AG09319 (cell line): ENCODE measurements at places on chromosomes 5 and 9.
A peak's percentile ranks its signal among the peaks of the same experiment; 100 is the strongest.

DNA sequence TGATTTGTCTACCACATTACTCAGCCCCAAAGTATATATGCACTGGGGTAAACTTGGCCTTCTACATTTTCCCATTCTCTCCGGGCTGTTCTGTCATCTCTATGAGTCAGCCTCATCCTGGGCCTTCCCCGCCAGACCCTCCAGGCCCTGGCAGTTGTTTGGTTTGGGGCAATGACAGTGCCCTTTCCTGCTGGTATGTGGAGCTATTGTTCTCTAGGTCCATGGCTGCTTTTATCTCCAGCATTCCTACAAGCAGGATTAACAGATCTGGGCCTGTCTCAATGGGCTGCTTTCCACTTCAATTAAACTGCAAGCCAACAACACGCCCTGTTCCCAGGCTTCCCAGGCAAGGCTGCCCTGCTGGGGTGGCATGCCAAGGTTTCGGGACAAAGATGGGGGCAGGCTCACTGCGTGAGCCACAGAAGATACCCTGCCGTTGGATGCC, 136.4 kb downstream of the SLIT3 start:
- DNase-seq, result no peak

DNA sequence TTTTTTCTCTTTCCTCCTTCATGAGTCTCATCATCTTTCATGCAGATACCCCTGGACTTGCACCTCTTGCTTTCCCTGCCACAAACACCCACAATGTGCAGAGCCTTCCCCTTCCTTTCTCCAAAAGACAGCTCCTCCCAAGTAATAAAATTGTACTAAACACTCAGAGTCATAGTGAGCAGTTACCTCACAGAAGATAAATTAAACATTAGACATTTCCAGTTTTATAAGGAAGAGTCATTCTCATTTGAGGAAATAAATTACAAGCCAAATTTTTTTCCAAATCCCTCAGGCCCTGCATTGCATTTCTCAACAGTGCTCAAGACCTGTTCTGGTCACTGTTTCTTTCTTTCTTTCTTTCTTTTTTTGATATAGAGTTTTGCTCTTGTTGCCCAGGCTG, 131.5 kb downstream of the ATPSCKMT start:
- DNase-seq, result no peak

DNA sequence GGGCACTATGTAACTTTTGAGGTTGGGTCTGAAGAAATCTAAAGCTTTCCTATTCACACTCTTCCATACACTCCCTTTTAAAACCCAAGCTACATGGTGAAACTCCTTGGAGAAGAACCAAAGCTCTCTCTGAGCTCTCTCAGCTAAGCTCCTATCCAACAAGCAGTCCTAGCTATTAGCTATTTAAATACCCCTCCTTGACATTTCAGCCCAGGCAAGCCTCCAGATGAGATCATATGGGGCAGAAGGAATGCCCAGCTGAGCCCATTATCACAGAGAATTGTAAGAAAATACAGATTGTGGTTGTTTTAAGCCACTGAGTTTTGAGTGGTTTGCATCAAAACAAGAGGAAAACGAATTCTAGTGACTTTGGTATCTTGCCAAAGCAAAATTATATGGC, 15.2 kb downstream of the HSPB3 start:
- peak; percentile 73 for DNase-seq

DNA sequence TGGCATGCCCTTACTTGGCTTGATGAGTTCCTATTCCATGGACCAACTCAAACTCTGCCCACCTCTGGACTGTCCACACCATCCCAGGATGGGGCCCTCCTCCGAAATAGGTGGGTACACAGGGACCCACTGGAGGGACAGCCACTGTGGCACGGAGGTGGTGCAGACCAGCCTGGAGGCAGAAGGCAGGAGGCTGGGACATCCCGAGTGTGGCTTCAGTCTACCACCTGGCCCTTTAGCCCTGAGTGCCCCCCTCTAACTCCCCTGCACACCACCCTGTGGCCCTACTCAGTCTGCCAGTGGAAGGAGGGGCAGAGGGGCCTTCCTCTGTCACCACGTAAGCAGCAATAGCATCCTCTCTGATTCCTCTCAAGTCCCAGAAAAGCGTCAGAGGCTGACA, 3.7 kb downstream of the IL3 start:
- DNase-seq, result no peak

DNA sequence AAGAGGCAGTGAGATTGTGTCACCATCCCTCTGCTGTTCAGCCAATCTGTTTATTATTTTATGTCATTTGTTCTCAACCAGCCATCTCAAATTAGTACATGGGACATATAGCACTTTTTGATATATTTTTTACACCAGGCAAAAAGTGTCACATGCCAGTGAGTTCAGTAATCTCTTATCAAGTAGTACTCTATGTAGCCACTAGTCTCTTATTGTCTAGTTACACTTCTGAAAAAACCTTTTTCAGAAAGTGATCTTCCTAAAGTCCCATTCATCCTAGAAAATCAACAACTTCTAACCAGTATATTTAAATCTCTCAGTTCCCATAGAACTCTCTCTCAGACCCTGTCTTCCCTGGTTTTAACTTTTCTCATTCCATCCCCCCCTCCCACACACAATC, 321.6 kb downstream of the FBXL17 start:
- DNase-seq, result no peak

- no peak for DNase-seq
Observed at GRCh38 chr5:138338411-138339090, 485 bp downstream of the FAM53C start.

DNA sequence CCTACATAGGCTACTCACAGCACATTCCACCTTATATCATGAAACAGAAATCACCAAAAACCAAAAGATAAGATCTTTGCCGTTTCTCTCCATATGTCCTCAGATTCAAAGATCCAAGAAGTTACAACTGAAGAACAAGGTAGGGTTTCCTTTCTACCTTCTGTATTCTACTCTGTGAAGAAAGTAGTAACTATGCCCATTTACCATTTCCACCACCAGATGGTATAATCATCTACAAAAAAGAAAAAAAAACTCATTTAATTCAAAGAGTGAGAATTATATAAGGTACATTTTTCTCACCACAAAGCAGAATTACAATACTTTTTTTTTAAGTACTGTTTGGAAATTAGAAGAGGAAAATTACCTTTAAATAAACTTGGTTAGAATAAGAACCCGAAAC, 172.6 kb upstream of the PTGER4 start:
- no peak for DNase-seq

DNA sequence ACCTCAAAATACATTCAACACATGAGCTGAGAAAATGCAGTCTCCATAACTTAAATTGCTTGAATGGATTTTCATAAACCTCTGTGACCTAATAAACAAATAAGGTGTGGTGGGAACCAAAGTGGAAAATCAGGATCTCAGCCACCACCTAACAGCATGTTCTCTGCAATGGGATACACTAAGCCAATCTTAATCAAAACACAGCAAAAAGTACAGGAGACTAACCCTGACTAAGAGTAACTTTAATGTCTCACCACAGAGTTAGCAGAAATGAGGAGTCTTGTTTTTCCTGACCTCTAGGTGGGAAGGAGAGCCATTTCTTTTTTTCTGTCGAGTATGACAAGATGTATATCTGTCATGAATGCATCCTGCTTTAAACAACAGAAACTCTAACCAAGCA, 48.5 kb downstream of the PLK2 start:
- no peak for DNase-seq

DNA sequence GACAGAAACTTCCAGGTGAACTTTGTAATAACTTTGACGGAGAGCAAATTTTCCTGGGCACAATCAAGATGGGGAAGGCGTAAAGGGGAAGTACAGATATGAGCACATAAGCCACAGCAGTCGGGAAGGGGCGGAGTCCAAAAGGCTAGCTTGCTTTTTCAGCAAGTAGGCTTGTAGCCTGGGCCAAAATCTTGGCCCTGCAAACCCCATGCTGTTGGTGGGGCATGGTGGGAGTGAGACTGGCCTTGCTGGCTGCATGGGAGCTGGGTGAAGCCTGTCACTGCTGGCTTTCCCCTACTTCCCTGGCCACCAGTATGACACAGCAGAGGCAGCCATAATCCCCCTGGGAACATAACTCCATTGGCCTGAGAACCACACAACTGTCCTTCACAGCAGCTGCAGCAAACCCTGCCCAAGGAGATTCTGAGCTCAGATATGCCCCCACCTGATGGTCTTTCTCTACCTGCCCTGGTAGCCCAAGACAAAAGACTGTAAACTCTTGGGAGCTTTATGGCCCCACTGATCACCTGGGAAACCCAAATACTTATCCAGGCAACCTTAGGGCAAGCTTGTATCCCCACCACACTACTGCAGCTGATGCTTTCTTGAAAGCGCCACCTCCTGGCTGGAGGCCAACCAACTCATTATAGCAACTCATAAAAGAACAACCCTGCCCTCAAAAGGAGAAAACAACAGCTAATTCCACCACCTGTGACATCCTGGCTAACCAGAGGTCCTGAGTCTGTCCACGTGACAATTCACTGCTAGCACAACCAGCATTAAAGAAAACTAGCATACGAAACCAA, 24.0 kb downstream of the DCTN4 start:
- DNase-seq, result no peak

DNA sequence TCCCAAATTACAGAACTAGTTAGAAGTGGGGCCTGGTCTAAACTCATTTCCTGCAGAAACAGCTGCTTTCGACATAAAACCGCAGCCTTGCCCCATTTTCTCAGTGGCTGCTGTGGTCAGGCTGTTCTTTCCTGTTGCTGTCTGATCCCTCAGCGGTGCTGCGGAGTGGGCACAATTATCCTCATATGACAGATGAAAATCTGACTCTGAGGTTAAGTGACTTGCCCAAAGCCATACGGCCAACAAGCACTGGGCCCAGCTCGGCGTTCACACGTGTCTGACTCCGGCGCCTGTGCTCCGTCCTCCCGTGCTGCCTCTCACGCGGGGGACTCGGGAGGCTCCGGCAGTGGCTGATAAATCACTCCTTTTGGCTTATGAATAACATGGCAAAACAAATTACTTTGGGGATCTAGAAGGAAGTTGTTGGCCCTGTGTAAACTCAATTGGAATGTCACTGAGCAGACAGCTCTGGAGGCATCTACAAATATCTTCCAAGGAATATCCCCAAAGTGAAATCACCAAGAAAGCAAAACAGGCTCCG, 142.6 kb upstream of the LMX1B start:
- peak; percentile 24 for DNase-seq

DNA sequence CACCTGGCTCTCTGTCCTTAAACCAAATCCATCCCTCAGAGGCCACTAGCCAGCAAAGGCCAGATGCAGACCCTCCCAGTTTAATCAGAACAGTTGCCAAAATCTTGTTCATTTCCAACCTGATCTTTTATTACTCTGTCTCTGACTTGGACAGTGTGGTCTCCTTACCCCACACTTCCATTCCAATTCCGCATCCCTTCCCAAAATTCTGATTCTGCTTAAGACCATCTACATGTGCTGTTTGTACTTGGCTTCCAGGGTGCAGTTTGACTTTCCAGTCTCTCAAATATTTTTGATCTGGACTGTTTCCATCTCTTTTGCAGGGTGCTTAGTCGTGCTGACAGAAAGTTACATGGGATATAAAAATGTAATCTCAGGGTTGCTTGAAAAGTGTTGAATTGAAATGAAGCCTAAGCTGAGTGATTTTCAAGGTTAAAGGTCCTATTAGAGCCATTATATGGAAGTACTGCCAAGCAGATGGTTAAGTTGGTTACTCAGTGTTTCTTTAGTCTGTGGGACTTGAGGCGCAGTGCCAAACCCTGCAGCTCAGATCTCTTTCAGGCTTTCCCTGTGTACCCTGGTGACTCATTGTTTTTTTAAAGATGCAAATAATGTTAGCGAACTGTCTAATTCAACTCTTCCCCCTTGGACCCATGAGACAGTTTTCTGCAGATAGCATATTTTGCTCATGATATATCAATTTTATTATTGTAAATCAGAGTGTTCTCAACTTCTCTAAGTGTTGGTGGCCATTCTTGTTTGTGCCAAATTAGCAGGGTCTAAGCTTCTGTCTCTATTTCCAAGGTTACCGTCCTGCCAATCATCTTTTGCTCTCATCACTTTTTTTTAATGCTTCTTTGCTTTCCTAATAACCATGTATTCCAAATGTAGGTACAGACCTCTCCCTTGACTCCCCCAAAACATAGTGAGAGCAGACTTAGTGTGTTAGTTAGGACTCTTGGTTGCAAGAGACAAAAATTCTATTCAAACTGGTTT, 18.2 kb upstream of the DCP2 start:
- peak; percentile 83 for DNase-seq

DNA sequence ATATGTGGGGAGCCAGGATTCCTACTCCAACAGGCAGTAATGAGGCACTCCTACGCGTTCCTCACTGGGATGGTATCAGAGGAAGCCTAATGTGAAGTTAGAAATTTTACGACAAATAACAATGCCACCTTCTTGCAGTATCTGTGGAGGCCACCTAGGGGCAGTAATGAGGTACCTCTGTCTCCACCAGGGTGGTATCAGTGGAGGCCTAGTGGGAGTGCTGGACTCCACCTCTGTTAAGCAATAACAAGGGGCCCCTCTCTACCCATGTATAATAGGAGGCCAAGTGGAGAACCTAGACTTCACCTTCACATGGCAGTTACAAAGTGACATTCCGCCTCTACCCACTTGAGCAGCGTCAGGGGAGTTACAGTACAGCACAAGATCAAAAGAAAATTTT, 147.9 kb downstream of the PLPPR1 start:
- DNase-seq, result no peak

- no peak for DNase-seq
Observed at GRCh38 chr9:109498195-109499092, at the start of gene PTPN3. TSS of gene PTPN3 (minus strand) at chr9:109498307. CDS start at chr9:109463434, 34,873 bp downstream.

GRCh38 chr5:63070001-63070400, 491.4 kb downstream of the LRRC70 start:
- DNase-seq, result no peak

GRCh38 chr9:79572608-79573411, 1.0 kb downstream of the TLE4 start:
- DNase-seq, result no peak

DNA sequence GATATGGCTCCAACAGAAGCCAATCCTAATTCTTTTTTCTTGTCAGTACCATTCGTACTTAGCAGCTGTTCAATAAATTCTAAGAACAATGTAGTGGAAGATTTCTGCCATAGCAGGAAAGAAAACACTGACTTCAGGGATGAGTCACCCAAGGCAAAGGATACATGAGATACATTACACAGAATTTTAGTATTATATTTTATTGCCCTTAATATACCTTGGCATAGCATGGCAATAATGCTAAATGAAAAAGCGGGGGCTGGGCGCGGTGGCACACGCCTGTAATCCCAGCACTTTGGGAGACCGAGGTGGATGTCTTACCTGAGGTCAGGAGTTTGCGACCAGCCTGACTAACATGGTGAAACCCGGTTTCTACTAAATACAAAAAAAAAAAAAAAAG, 619.1 kb upstream of the DAB2 start:
- DNase-seq, result no peak

DNA sequence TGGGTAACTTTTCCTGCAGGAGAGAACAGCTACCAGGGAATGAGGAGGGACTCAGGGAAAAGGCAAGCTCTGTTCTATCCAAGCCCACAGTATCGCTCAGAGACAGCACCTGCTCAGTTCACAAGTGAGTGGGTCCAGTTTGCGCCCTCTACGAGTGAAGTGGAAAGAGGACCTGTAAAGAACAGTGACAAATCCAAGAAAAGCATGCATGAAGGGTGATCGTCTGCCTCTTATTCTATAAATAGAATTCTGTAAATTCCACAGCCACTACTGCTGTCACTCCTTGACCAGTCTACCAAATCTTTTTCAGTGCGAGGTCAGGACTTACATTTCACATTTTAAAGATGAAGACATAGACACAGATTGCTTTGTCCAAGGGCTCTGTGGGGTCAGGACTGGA, 117.5 kb downstream of the ENTREP1 start:
- no peak for DNase-seq
